ENCODE measurements at places on chromosomes 4 and X.

DNA sequence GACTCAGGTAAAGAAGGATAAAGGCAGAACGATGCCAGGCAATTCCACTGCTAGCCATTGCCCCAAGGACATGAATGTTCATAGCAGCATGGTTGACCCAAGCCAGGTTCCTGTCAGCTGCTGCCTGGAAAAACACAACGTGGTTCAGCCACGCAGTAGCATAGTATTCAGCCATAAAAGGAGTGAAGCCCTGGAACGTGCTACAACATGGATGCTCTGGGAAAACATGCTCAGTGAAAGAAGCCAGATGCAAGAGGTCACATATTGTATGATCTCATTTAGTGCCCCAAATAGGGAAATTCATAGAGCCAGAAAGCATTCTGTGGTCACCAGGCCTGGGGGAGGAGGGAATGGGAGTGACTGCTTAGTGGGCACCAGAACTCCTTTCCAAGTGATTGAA, 129.8 kb downstream of the GPR143 start:
- no peak for DNase-seq

GRCh38 chrX:42720209-42720608, 57.8 kb downstream of the PPP1R2C start:
- DNase-seq, result no peak

GRCh38 chrX:152212969-152213368, 74.6 kb upstream of the MAGEA10 start:
- no peak for DNase-seq

DNA sequence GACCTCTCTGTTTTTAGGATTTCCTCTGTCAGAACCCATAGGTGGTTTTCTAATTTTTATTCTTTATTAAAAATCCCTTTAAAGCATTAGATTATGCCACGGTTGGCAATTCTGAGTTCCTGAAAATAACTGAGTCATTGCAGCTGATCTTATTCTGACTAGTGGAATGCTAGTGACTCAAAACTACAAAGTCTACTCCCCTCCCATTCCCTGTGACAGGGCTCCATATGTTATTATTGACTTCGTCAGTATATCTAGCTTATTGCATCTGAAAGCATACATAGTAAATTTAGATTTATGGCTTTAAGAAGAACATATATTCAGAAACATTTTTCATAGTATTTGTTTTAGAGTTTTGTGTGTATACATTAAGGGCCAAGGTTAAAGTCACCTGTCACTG, 38.5 kb downstream of the HERC3 start:
- DNase-seq, result peak; percentile 17

- DNase-seq, result peak; percentile 10
These were observed 101.1 kb upstream of the CYLC1 start for GRCh38 chrX:83759872-83760271.

GRCh38 chrX:11759172-11759460, 1.1 kb downstream of the MSL3 start:
- no peak for DNase-seq

DNA sequence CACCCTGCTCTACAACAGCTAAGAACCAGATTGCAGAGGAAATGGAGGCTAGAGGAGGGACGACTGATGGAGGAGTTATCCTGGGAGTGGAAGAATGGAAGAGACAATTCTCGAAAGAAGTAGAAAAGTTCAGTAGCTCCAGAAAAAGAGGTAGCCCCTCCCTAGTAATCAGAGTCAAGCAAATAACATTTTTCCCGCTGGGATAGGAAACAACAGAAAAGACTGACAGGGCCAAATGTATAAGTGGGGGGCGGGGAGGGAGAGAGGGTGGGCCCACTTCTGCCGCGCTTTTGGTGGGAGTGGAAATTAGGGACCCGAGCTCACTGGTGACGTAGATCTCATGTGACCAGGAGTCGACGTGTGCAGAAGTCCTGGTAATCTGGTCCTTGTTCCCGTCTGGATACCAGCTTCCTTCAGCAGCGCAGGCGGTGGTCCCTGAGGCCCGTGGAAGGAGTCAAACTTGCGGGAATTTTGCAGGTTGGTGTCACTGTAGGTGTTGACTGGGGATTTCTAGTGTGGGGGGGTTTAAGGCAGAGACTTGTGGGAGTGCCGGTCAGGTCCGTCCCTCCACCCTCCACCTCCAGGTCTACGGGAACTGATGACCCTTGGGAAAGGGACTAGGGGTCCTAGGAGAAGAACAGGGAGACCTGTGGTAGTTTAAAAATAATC, at the start of gene TCEAL9:
TSS of gene TCEAL9 (plus strand) at position 377 of the 669 bp plus-strand sequence. CDS start 1,179 bp downstream, outside the sequence.
- no peak for DNase-seq

DNA sequence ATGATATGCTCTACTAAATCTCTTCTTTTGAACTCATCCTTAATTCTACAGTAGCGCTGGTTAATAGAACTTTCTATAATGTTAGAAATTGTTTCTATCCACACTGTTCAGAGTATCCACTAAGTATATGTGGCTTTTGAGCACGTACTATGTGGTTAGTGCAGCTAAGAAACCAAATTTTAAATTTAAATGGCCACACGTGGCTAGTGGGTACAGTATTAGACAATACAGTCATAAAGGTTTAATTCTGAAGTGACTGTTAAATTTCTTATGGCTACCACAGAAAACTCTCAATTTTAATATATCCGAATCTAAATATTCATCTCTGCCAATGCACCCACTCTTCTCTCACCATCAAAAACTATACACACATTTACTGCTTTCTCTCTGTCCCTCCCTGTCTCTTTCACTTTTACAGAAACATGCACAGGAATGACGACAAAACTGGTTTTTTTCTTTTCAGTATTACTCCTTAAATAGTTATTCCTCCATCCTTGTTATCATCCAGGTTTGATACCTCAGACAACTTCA, 583.9 kb downstream of the KCTD8 start:
- no peak for DNase-seq

- DNase-seq, result no peak
These were observed 16.1 kb downstream of the AFP start for GRCh38 chr4:73451981-73452747.

DNA sequence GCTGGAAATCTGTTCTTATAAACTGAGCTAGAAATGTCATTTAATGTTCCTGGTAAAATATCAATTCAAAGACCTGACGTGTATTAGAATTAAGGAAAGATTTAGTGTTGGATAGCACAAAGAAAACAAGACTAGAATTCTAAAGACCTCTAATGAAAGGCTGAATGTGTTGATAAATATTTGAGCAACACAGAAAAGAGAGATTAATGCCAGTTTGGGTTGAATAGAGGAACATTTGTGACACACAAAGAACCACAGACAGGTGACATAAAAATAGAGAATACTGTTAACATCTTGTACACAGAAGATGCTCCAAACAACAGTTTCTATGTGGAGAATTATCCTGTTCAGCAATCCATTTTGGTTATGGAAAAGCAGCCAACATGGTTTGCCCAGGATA, 222.1 kb upstream of the GALNT7 start:
- DNase-seq, result no peak

- no peak for DNase-seq
These were observed 151.0 kb downstream of the C4orf33 start for GRCh38 chr4:129246910-129247461.

GRCh38 chrX:9355739-9356138, 109.1 kb upstream of the TBL1X start:
- DNase-seq, result peak; percentile 69

GRCh38 chrX:52216541-52216940, 31.9 kb downstream of the MAGED4 start:
- DNase-seq, result no peak

GRCh38 chr4:5381961-5382441, 326.4 kb downstream of the EVC2 start:
- DNase-seq, result no peak

DNA sequence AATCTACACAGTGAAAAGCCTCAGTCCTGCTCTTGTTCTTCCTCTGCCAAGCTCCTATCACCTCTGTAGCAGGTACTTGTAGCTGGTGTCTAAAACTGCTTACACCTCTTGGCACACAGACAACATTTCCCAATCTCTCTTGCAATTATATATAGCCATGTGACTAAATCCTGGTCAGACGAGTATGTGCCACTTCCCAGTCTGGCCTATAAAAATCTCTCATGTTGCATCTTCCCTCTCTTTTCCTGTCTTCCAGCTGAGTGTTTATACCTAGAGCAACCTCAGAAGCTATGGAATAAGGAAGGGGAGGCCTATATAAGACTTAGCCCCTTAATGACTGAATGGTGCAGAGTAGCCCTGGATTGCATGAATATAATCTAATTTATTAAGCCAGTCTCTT, 105.8 kb downstream of the RNF150 start:
- DNase-seq, result no peak

All from activated CD4-positive, alpha-beta T cell treated with anti-CD3 and anti-CD28 coated beads, Interleukin-2, amount 50 U/mL, for 16 hours (primary cell).